HS-27A (cell line): ENCODE measurements at places on chromosomes 16 and 17.

- DNase-seq, result no peak
Measured at GRCh38 chr17:77666881-77667395, 291.6 kb upstream of the TNRC6C start.

DNA sequence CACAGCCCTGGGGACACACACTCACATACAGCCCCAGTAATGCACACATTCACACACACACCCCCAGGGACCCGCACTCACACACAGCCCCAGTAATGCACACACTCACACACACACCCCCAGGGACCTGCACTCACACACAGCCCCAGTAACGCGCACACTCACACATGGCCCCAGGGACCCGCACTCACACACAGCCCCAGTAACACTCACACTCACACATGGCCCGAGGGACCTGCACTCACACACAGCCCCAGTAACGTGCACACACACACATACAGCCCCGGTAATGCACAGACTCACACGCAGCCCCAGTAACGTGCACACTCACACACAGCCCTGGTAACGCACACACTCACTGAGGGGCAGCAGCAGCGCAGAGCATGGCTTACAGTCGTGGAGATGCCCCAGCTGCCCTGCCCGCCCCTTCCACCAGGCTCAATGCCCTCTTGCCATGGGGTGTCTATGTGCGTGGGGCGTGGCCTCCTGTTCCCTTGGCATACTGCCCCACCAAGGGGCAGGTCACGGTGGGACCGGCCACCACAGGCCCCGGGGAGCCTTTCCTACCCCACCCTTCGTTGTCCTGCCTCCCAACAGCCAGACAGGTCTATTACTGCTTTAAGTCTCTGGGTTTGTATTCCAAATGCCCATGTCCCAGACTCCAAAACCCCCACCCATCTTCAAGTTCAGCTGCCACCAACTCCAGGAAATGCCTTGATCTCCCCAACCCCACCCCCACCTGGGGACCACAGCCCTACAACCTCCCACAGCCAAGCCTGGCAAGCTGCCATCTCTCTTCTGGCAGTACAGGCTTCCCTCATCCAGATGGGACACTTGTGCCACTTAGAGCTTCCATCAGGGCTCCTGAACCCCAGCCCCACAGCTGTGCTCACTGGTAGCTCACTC is 2.7 kb downstream of the CCDC102A start:
- DNase-seq, result no peak

DNA sequence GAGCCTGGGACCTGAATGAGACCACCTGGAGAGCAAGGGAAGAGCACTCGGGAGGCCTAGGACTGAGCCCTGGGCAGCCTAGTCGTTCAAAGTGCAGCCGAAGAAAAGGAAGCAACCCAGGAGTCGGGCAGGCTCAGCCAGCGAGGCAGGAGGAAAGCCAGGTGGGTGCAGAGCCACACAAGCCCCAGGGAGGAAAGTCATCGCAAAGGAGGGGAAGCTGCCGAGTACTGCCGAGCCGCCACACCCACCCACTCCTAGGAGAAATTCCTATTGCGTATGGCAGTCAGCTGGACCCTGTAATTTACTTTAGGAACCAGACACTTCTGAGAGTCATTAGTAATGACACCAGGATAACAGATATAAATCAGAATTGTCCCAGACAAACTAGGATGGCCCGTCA is 187.6 kb downstream of the KATNIP start:
- DNase-seq, result no peak

- DNase-seq, result no peak
Measured at GRCh38 chr16:52562770-52563169, 15.8 kb upstream of the TOX3 start.

DNA sequence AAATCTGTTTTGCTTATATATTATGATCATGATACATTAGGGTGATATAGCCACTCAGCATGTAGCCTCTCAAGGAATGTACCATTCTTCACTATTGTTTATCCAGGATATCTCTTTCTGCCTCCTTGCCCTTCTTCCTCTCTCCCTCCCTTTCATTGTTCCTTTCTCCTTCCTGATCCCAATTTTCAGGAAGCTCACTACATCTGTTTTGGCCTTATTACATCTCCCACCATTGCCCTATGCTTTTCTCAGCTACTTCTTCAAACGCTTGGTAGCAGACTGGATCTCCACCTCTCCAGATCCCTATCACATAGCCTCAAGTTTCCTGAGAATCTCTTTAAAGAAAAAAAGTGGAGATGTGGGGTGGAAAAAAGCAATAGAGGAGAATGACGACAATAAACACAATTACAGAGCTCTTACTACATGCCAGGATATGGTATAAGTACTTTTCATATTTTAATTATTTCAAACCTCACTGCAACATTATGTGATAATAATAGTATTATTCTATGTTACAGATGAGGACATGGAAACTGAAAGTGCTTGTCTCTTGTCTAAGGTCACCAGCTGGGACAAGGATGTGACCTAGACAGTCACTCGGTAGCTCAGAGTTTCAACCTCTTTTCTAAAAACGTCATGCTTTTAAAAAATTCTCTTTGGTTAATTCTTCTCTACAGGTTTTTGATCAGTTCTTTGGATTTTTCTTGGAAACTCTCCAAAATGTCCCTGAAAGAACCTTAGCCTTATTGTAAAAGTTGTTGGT is 959.1 kb downstream of the CDH11 start:
- DNase-seq, result no peak

- DNase-seq, result no peak
Measured at GRCh38 chr16:71698491-71698890, 26.0 kb downstream of the PHLPP2 start.

DNA sequence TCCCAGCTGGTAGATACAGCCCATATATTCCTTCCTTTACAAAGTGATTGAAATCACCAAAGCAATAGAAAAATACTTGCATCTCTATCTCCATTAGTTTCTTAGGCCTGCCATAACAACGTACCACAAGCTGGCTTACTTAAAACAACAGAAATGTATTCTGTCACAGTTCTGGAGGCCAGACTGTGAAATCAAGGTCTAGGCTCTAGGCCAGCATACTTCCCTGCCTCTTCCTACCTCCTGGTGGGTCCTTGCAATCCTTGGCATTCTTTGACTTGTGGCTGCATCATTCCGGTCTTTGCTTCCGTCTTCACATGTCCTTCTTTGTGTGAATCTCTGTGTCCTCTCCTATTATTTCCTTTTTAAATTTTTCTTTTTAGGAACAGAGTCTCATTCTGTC is 62.5 kb downstream of the ERCC4 start:
- DNase-seq, result no peak

DNA sequence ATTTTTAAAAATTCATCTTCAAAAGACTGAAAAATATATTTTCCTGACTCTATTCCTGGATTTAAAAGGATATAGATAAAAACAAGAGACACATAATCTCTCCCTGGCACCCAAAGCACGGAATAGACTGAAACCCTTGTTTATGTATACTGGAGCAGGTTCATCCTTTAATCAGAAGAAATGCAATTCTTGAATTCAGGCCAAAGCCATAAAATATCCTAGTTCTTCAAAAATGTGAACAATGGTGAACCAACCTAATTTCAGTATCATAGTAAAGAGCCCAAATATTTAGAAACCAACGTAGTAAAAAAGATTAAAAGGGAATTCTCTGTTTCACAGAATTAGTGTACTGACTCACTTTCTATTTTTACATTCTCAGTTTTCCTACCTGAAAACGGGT is 188.5 kb upstream of the C17orf78 start:
- DNase-seq, result no peak

- DNase-seq, result no peak
Measured at GRCh38 chr17:7509937-7510336, 25.8 kb downstream of the POLR2A start.

DNA sequence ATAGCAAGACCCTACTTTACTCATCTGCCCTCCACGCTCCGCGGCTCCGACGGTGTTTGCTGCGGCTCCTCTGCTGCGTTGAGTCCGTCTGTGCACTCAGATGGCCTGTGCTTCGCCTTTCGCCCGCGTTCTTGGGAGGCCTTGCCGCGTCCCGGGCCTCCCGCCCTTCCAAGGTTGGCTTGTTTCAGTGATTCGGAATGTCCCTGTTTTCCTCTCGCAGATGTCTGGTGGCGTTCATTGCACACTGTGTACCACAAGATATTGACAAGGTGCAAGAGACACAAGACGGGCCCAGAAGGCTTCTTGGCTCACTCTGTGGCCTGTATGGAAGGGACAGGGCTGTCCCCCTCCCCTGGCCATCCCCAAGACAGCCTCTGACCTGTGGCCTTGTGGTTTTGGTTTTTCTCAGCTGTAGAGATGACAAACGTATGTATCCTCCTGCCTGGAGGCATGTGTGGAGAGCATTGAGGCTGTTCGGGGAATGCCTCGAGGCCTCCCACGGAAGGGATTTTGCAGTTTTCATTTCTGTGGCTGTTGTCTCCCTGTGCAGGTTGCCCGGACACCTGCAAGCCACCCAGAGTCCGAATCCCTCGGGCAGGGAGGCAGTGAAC is 15.4 kb downstream of the MGRN1 start:
- DNase-seq, result no peak

GRCh38 chr17:62880120-62880519 is 72.0 kb upstream of the MARCHF10 start:
- no peak for DNase-seq

DNA sequence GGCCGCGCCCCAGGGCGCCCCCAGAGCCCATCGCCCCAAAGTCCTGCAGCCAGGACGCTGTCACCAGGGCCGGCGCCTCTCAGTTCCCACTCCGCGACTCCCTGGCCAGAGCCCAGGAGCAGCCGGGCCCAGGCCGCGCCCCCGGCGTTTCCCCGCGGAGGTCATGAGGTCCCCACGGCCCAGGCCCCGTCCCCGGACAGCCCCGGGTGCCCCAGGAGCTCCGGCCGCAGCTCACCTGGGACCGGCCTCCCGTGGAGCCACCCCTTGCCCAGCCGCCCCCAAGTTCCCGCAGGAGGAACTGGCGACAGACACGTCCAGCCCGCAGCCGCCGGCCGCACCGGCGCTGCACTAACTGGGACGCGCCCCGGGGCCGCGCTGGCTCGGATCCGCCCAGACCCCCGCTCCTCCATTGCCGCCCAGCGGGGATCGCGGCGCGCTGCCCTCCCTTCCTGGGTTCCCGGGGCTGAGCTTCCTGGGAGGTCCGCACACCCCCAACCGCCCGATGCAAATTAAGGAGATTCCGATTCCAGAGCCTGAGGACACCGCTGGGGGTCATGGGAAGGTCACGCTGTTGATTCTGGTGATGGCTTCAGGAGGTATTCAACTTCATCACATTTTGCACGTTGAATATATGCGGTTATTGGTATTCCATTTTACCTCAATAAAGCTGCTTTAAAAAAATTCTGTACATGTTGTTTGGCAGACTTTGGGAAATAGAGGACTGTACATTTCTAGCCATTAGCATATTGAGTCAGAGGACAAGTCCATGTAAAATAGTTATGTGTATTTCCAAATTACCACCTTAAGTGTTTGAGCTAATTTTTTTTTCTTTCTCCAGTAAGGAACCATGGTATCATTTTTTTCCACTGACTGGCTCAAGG is 9.9 kb downstream of the AHSP start:
- DNase-seq, result no peak

DNA sequence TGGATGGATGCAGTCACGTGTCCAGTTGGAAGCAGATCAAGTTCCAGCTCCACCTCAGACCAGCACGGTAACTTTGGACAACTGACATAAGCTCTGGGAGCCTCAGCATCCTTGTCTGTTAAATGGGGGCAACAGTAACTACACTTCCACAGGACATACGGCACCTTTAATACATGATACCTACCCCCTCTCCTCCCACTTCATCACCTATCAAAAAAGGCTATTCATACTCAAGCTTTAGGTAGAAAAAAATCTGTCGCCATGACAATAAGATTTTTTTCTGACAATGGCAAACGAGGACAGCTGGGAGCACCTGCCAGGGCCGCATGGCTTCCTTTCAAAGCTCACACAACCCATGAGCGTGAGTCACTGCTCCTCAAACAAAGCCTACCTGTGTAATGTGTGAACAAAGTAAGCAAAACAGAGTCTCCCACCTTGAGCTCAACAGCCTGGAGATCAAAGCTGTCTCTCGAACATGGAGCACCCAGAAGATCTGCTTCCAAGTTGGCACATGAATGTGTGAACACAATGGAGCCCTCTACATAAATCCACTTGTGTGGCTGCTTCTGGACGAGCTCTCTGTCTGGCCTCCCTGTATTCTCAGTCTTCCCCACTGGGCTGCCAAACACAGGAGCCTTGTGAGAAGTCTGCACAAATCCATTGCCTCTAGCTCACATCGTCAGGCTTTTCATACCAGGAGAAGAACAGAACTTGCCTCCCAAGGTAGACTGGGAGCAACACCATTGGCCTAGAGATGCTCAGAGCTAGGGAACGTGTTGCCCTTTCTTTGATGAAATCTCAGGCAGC is 459.7 kb downstream of the SOX9 start:
- DNase-seq, result no peak

DNA sequence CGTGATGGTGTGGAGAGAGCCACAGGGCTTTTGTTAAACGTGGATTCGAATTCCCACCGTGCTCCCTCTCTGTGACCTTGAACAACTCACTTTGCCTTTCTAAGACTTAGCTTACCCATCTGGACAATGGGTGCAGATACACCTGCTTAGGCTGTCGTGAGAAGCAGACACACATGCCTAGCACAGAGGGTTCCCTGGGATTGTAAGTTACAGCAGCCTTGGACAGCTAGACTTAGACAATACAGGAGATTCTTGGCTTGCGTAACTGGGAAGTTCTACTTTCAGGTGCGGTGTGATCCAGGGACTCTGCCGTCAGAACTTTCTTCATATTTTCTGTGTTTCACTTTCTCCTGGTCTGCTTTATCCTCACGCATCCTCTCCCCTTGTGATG is 127.0 kb downstream of the ABCC1 start:
- no peak for DNase-seq

GRCh38 chr17:28193241-28193640 is 125.8 kb upstream of the TMEM97 start:
- DNase-seq, result no peak

GRCh38 chr17:51537996-51538550 is 277.7 kb downstream of the UTP18 start:
- DNase-seq, result no peak

DNA sequence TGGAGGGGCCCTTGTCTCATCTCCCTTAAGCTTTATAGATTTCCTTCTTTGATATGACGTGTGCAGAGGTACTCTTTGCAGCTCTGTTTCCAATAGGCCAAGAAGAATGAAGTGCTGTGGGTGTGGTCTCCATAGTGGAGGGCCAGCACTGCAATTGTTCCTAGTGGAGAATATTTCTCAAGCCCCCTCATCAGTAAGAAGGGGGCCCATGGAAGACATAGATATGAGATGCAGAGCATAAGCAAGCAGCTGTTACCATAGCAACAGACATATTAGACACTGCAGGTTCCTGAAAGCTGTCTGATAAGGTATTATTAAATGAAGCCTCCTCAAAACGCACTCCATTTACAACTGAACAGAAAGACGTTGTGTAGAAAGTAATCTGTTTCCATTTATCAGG is 240.7 kb downstream of the ZFHX3 start:
- DNase-seq, result no peak

DNA sequence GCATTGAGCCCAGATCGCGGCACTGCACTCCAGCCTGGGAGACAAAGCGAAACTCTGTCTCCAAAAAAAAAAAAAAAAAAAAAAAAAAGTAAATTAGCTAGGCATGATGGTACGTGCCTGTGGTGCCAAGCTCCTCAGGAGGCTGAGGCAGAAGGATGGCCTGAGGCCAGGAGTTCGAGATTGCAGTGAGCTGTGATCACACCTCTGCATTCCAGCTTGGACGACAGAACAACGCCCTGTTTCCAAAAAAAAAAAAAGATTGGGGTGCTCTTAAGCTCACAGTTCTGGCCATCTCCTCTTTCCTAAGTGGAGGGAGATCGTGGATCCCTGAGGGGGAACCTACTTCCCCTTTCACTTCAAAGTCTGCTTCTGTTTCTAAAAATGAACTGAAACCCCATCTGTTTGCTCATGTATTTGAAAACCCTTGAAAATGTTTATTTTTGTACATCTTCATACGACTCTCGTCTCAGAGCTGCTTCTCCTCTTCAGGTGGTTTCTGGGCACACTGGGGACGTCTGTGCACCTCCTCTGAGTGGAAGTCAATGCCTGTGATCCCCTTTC is 138.8 kb downstream of the PRKCA start:
- no peak for DNase-seq
